ENCODE measurements at places on chromosomes 4 and X. TPM values are rescaled to one million over a fixed set of nuclear protein-coding genes. Genes with fewer than 3 reads are reported as not detected.

Gene SLC10A6
- total RNA-seq: not detected

Gene PDK3
- 5.3 TPM for total RNA-seq

Gene DCAF12L1
- not detected for total RNA-seq

Gene MMRN1
- not detected for total RNA-seq

Gene FHIP1A
- 0.14 TPM for total RNA-seq

Gene DCX
- total RNA-seq: not detected

Gene SH3D19
- 3.5 TPM for total RNA-seq

Gene RBMXL3
- not detected for total RNA-seq

Gene ERAS
- total RNA-seq: 0.22 TPM

Gene FMR1NB
- total RNA-seq: not detected

Gene SPANXC
- not detected for total RNA-seq

Gene ADH1B
- total RNA-seq: not detected

Gene CWH43
- not detected for total RNA-seq

Gene CD38
- total RNA-seq: not detected

Gene UCHL1
- total RNA-seq: 1,289 TPM
